T-cell (primary cell): ENCODE measurements at places on chromosomes 16 and 17. TPM values are rescaled to one million over a fixed set of nuclear protein-coding genes. Genes with fewer than 3 reads are reported as not detected.

GRCh38 chr16:22955461-22956070, 141.6 kb downstream of the HS3ST2 start:
- no peak for DNase-seq

ZP2 gene
- not detected for total RNA-seq

G6PC1 gene
- not detected for total RNA-seq

- DNase-seq: no peak
These were observed 14.4 kb downstream of the TTC19 start for GRCh38 chr17:16013943-16014407.

GRCh38 chr17:29003289-29003688, 2.5 kb downstream of the SEZ6 start:
- no peak for DNase-seq

TSNAXIP1 gene
- total RNA-seq: 0.30 TPM

TSEN54 gene
- 73.0 TPM for total RNA-seq
